ENCODE measurements at places on chromosomes 3 and 15.

GRCh38 chr3:134839422-134839821 is 44.4 kb downstream of the EPHB1 start:
- DNase-seq: no peak

- no peak for DNase-seq
These were observed 52.4 kb downstream of the KLHL25 start for GRCh38 chr15:85742186-85742821.

GRCh38 chr15:74725225-74725774 is at the start of gene CYP1A1:
CYP1A1 (minus strand) TSS chr15:74725528; CDS start chr15:74723097, 2,431 bp downstream.
- DNase-seq: no peak

- DNase-seq: no peak
These were observed 74.2 kb downstream of the CRTC3 start for GRCh38 chr15:90603893-90604292.

All from stimulated activated CD4-positive, alpha-beta T cell treated with anti-CD3 and anti-CD28 coated beads, Interleukin-15, amount 100 ng/mL, for 1 hour (primary cell).